ENCODE measurements at places on chromosomes 2 and 18.

GRCh38 chr18:27585602-27586173 lies 400.6 kb upstream of the CHST9 start:
- DNase-seq, result no peak

DNA sequence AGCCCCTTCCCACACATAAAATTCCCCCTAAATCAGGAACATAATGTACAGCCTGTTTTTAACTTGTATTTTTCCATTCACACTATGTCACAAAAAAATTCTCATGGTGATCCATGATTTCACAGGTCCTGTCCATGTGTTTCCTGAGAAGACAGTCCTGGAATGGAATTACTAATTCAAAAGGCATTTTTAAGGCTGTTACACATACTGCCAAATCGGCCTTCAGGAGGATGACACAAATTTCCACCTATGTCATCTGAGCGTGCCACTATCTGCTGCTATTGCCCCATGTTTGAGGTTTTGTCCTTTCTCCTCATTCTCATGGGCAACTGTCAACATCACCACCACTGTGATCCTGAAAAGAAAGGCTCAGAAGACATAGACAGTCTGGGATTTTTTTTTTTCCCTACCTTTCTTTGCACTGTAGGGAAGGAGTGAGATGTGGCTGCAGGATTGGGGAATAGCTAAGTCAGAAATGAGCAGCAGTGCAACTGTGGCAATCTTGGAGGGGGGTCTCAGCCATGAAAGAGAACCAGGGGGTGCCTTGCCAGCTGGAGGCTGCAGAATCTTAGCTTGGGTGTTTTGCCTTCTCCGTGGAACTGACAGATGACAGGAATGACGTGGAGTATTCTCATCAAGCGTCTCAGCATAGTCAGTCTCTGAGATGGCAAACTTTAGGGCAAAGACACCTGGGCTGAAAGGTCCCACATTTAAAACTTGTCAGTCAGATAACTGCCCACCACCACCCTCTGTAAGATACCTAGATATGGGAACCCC lies 73.4 kb downstream of the MARCHF4 start:
- no peak for DNase-seq

GRCh38 chr18:77305676-77306075 lies 56.0 kb downstream of the GALR1 start:
- no peak for DNase-seq

GRCh38 chr2:36351736-36352349 lies 3.7 kb upstream of the CRIM1 start:
- no peak for DNase-seq

- no peak for DNase-seq
Measured at GRCh38 chr2:237471438-237472186, 15.4 kb upstream of the MLPH start.

GRCh38 chr2:1584691-1585485 lies 159.4 kb downstream of the PXDN start:
- no peak for DNase-seq
